ENCODE measurements at places on chromosomes 7 and 10. TPM values are rescaled to one million over a fixed set of nuclear protein-coding genes. Genes with fewer than 3 reads are reported as not detected.

- DNase-seq = no peak
Measured at GRCh38 chr7:105450177-105450861, 61.6 kb upstream of the SRPK2 start.

GRCh38 chr7:95906851-95907250 lies 134.5 kb downstream of the DYNC1I1 start:
- DNase-seq = no peak

DNA sequence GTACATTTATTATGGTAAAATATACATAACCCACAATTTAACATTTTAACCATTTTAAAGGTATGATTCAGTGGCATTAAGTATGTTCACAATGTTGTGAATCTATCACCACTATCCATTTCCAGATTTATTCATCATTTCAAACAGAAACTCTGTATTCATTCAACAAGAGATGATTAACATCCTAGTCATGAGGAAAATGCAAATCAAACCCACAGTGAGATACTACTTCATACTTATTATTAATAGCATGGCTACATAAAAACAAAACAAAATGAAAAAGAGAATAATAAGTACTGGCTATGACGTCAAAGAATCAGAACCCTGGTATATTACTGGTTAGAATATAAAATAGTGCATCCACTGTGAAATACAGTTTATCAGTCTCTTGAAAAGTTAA lies 386.6 kb upstream of the POM121L12 start:
- no peak for DNase-seq

The AP4M1 gene
- 19.7 TPM for total RNA-seq

The C10orf67 gene
- not detected for total RNA-seq

DNA sequence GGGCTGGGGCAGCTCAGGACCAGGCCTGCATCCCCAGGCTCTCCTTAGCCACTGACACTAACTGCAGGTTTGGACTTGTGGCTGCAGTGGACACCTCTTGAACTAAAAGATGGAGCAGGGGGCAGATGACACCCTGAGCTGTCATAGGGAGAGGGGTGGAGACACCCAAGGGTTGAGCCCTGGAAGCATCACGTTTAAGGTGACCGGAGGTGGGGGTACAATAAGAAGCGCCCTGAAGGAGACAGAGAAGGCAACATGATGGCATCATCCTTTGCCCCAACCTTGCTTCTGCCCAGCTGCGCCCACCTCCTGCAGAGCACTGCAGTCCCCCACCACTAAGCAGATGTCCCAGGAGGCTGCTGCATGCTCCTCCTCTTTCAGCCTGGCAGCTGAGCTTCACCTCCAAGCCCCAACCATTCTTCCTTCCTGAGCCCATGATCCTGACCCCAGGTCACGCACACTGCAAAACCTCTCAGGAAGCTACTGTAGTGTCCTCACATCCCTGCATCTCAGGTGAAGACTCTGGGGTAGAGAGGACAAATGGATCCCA lies 25.5 kb downstream of the OGDHL start:
- no peak for DNase-seq

GRCh38 chr10:79022565-79023230 lies 46.1 kb upstream of the ZMIZ1 start:
- no peak for DNase-seq

The HIP1 gene
- 19.1 TPM for total RNA-seq

- DNase-seq = no peak
Measured at GRCh38 chr10:61142987-61143386, 199.0 kb upstream of the RHOBTB1 start.

- peak; percentile 50 for DNase-seq
Measured at GRCh38 chr7:73482746-73483145, 39.3 kb downstream of the BAZ1B start.

The SH3PXD2A gene
- 19.1 TPM for total RNA-seq

The GCK gene
- total RNA-seq = not detected

GRCh38 chr10:2882628-2883027 lies 184.7 kb upstream of the PFKP start:
- no peak for DNase-seq

- DNase-seq = no peak
Measured at GRCh38 chr10:15216700-15217099, 48.2 kb upstream of the NMT2 start.

GRCh38 chr10:7152982-7153381 lies 257.9 kb downstream of the SFMBT2 start:
- no peak for DNase-seq

- DNase-seq = no peak
Measured at GRCh38 chr10:116877391-116877790, 28.1 kb downstream of the ENO4 start.

DNA sequence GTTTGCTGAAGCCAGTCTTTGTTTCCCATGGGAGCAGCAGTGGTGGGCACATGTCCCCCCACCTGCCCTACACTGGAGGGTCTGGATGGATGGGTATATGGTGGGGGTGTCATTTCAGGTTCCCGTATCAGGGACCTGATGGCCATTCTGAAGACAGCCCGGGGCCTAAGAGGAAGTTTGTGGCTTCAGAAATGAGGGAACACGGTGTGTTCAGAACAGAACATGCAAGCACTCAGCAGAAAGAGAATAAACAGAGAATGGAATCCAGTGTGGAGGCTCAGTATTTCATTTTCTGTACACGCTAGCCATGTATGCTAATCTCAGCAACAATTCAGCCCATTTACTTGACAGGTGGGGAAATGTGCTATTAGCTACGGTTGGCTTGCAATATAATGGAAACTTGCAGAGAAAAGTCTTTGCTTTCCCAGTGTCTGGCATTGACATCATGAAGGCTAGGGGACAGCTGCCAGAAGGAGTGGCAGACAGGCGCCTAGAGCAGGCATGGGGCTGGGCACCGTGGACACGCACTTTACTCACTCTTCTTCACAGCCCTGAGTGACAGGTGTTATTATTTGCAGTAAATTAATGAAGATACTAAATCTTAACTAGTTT lies 98.6 kb downstream of the ELMO1 start:
- DNase-seq = no peak

The DNA2 gene
- 41.0 TPM for total RNA-seq

The CALHM1 gene
- not detected for total RNA-seq

- peak; percentile 55 for DNase-seq
Measured at GRCh38 chr7:71308096-71308495, 176.2 kb downstream of the GALNT17 start.

DNA sequence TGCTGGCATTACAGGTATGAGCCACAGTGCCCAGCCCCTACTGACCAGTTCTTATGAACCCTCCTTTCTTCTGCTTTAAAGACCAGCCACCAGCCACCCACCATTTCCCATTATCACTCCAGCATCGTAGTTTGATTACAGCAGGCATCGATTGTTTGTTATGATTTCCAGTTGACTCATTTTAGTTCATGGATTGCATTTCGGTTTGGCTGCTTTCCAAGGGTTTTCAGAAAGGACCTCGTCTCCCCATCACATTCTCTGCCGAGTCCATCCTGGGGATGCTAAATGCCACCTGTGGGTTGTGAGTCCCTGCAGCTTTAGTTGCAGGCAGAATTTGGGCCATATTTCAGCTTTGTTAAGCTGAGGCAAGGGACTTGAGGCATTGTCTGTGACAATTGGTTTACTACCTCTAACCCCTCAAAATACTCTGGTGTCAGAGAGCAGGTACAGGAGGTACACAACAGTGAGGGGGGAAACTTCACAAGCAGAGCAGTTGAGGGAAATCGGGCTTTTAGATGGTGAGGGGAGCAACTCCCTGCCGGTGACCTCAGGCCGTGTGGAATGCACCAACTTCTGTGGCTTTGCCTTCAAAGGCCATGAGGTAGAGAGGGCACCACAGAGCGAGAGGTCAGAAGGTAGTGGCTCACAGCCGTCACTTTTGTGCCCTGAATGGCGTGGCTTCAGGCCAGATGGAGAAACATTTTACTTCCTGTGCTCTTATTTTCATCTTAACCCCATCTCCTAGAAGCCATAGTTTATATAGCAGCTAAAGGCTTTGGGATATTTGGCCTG lies 203.8 kb downstream of the CCDC3 start:
- DNase-seq = no peak

DNA sequence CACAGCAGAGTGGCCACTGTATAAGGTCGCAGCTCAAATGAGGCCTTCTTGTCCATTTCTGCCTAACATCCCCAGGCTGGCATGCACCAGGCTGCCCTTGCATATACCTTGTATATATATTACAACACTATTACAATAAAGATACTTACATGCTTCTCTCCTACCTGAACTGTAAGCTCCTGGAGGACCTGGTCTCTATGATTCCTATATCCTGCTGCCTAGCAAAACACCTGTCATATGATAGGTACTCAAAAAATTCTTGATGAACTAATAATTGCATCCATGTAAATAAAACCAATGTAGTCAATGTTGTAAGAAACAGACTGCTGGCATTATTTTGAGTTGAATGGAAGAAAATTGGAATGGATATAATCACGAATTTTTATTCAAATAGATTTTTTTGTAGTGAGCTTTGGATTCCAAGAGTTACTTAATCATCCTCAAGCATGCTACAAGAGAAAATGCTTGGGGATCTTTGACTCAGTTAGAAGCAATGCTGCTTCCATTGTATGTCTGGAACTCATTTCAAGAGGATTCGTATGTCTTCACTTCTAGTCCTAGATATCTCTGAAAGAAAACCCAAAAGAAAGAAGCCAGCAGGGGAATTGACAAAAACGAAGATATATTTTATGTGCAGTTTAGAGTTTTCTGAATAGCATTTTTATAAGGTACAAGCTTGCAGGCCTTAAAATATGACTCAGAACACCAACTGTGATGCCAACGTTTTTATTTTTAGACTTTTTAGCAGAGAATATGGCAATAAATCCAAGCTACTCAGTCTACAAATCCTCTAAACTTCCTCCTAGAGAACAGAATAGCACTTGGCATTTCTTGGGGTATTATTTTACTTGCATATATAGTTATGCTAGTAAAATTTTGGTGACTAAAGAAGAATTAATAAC lies 53.1 kb downstream of the OSBPL3 start:
- DNase-seq = no peak

DNA sequence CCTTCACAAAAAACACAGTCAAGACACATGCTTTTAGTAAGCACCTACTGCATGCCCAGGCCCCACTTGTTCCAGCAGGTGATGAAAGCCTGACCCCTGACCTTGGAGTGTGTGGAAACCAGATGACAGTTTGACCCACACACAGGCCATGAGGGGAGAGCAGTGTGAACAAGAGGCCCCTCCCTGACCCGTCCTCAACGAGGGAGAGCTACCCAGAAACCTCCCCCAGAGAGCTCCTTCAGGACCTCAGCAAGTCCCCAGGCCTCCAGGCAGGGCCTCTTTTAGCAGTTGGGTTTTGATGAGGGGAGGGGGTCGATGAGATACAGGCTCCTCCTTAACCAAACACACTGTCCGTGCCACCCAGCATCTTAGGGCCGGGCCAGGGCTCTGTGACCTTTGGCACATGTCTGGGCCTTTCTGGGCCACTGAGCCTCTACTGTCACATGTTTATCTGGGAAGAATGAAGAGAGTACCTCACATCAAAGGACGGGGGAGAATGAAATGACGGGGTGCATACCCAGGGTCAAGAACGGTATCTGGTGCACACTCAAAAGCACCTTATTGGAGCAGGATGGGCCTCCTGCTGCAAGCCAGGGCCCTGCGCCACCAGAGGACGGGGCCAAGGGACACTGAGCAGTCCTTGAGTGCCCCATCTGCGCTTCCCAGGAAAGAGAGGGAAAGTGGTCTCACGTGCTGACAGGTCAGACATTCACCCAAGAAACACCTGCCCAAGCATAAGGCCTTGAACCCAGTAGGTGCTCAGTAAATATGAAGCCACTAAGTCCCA lies 202.6 kb upstream of the ZMIZ1 start:
- DNase-seq = no peak

The ZDHHC4 gene
- 66.3 TPM for total RNA-seq

GRCh38 chr7:119436882-119437281 lies 836.1 kb upstream of the KCND2 start:
- no peak for DNase-seq

- no peak for DNase-seq
Measured at GRCh38 chr10:113983552-113983951, 60.1 kb upstream of the ADRB1 start.

The ADCYAP1R1 gene
- not detected for total RNA-seq

The CYP26A1 gene
- total RNA-seq = 0.24 TPM

GRCh38 chr10:3668276-3668965 lies 116.6 kb downstream of the KLF6 start:
- no peak for DNase-seq

- no peak for DNase-seq
Measured at GRCh38 chr10:28220811-28221210, 82.1 kb downstream of the MPP7 start.

DNA sequence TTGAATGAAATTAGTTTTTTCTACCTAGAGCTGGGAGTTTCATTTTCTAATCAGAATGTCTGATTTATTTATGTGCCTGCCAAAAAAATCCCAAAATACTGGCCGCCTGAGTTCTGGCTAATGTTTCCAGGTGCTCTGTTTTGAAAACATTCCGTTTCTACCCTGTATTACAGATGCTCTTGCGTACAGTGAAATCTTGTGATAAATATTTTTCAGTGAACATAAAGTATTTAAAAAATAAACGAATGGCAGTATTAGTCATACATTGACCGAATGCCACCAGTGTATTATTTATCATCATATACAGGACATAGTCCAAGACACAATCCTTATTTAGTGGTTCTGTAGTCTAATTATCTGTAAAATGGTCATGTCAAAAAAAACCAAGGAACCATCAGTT lies 102.8 kb downstream of the KAT6B start:
- peak; percentile 54 for DNase-seq

DNA sequence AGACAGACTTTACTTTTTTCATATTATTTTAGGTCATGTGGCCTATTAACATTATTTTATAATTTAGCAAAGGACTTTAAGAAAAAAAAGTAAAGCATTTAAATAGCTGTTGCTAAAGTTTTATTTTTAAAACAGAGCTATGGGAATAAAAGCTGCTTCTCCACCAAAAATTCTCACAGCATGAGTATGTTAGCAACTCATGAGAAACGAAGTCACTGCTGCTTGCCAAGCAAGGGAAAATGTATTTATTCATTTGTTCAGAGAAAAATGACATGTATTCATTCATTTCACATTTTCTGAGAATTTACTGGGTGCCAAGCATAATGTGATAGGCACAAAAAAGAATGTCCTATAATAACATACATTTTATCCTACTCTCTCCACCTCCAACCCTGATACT lies 5.1 kb downstream of the LRRC72 start:
- no peak for DNase-seq

DNA sequence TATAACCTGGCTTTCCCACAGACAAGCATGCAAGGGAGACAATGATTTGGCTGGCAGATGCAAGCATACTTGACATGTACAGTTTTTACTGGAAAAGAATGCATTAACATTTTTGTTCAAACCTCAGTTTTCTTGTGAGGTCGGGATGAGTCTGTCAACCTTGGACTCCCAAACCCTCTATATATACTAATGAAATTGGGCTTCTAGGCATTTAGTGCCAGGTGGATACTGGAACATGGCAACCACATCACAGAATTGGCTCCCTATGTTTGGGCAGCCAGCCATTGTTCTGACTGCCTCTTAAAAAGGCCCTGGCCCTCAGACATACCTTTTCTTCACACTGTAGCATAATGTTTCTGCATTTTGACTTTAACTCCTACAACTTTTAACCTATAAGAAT lies 39.1 kb downstream of the CDK6 start:
- peak; percentile 38 for DNase-seq

- DNase-seq = peak; percentile 61
Measured at GRCh38 chr7:133434246-133434865, 181.5 kb downstream of the EXOC4 start.

- DNase-seq = peak; percentile 34
Measured at GRCh38 chr10:22698941-22699440, 15.4 kb downstream of the PIP4K2A start.

The BTRC gene
- 12.1 TPM for total RNA-seq

All from G401 (cell line).